Activated CD8-positive, alpha-beta memory T cell treated with anti-CD3 and anti-CD28 coated beads for 1 hour (primary cell): ENCODE measurements at places on chromosomes 7 and 10.

- DNase-seq, result no peak
These were observed 59.1 kb downstream of the CNTNAP2 start for GRCh38 chr7:146175716-146176115.

- DNase-seq, result no peak
These were observed 65.2 kb upstream of the CHST15 start for GRCh38 chr10:124158592-124158991.

DNA sequence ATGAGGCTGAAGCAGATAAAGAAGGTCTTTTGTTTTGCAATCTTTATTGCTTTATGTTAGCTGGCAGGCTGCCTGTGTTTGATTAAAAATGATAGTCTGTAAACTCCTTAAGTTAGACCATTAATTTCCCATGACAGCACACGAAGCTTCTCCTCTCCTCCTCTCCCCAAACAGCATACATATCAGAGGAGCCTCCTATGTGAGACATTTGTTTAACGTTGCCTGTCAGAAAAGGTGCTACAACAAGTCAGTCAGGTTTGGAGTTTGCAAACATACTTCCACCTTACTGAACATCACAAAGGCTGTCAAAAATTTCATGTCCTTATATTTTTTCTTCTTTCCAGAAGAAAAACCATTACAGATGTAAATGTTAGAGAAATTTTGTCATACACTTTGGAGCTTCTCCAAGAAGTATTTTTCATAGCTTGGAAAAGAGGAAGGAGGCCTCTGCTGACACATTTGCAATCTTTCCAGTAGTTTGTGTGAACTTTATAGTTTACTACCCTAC, 393.1 kb downstream of the EXOC4 start:
- no peak for DNase-seq

GRCh38 chr10:64265961-64266360, 744.8 kb downstream of the REEP3 start:
- no peak for DNase-seq

DNA sequence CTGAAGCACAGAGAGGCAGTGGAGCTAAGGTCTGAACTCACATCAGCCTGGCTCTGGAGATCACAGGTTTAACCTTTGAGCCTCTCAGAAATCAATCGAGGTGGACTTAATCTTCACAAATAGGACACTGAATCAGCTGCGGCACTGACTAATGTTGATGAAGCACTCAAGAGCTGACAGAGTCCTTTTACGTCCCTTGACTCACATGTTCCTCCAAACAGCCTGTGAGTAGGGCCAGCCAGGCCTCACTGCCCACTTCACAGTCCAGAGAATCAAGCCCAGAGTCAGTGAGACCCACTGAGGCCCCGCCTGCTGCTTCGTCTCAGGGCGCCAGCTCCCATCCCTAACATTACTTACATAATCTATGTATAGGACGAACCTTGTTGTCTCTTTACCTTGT, 63.1 kb downstream of the TNS3 start:
- no peak for DNase-seq

GRCh38 chr10:44477046-44477425, 92.1 kb upstream of the CXCL12 start:
- no peak for DNase-seq

DNA sequence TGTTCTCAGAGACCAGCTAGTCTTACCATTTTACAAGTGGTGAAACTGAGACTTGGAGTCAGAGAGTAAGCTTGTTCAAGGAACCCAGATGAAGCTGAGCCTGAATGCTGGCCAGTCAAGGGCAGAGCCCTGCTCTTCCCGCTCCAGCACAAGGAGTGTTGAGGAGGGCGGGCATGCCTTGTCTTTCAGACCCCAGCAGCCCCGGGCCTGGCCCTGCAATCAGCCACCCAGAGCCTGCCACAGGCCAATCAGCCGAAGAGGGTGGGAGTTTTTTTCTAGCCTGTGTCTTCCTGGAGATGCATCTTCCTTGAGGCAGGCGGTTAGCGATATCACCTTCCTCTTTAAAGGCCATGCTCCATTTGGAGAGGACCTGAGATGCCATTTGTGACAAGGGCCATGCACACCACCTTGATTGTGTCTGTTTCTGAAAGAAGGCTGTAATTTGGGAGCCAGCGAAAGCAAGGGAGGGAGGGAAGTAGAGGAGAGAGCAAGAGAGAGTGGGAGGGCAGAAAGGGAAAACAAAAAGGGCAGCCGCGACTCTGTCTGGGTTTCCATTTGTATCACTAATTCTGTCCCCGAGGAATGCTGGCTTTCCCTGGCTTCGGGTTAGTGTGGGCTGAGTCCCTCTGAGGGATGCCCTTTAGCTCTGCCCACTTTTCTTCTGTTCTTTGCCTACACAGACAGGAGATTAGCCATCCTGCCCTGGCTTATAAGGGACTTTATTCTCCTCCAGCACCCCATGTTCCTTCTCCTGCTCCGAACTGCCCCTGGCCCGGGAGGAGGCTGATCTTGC, 8.0 kb downstream of the CDH23 start:
- DNase-seq, result no peak

DNA sequence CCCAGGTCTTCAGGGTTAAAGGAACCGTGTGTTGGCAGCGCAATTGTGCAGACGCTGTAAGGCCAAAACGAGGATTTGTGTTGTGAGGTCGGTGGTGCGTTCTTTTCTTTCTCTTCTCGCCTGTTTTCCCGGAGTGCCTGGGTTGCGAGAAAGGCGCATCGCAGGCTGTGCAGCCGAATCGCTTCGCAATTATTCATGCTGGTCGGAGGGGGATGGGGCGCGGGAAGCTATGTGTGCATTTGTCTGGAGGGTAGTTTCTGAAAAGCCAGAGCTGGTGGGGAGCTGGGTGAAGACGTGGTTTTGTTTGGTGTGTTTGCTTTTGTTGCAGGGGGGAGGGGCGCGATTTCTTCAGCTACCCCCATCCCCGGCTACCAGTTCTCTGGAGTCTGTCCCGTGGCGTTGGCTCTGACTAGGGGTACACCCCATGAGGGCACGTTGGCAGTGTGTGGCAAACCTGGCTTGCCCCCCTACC, 2.1 kb downstream of the MXI1 start:
- no peak for DNase-seq

- no peak for DNase-seq
These were observed 28.1 kb upstream of the FAM20C start for GRCh38 chr7:163971-164881.

- no peak for DNase-seq
These were observed 427.4 kb downstream of the SH2D4B start for GRCh38 chr10:80964955-80965614.

DNA sequence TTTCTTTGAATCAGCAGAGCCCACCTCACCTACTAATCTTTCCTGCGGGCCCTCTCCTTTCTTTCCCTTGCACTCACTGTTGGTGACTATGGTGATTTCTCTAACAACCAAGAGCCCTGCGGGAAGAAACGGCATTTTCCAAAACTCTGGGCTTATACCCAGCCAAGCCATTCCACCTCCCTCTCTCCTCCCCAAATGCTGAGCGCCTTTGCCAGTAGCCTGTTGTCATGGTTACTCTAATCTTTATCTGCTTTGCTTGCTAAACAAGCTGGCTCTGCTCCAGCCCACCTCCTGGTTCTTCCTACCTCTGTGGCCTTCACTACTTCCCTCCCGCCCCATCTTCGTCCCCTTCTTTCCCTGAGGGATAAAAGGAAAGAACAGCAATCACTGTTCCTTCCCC, 86.7 kb downstream of the DGKI start:
- no peak for DNase-seq

DNA sequence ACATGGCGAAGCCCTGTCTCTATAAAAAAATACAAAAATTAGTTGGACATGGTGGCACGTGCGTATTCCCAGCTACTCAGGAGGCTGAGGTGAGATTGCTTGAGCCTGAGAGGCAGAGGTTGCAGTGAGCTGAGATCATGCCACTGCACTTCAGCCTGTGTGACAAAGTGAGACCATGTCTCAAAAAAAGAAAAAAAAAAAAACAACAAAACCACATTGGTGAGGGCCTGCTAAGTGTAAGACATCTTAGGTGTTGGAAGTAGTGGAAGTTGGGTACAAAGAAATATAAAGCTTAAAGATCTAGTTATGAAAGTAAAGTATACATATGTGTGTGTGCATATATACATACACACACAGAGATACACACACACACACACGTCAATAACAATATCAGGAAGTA, 228.0 kb downstream of the EXOC4 start:
- no peak for DNase-seq

DNA sequence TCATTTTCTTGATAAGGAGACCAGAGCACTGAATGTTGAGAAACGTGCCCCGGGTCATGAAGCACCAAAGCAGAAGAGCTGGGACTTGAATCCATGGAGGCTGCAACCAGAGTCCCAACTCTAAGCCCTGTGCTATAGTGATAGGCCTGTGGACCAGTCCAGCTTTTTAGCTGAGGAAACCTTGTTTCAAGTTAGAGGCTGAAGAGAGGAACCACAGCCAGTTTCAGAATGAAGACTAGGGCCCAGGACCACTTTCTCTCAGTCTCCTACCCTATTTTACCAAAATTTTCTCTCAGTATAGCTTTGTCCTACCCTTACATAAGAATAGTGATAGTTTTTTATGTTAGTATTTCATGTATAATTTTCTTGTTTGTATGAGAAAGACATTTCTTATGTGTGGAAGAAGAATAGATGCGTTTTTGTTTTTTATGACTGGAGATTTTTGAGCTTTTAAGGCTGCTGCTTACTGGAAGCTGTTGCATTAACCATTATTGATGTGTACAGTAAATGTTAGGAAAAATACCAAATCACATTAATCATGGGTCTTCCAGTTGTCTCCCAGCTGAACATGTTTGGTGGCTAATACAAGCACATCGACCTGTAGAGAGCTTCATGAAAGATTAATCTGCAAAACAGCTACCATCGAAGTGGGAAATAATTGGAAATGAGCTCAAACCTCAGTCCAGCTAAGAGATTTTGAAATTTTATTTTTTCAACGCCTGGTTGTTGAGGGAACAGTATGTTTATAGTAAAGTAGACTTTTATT, 45.0 kb upstream of the CSTF2T start:
- DNase-seq, result no peak

DNA sequence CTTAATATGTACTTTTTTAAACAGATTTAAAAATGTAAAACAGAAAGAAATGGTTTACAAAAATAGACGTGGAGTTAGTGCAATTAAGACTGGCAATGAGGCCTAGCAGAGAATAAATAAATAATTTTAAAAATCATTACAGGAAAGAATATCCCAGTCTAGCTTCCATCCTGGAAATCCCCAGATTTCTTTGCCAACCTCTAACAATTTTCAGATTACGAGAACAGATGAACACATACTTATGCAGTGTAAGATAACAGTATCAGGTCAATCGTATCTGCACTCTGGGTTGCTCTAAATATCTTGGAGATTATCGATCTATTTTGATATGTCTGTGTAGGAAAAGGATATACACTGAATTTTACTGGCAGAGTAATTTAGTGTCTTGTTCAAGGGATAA, 210.5 kb downstream of the SEMA3A start:
- DNase-seq, result no peak

- no peak for DNase-seq
These were observed 6.3 kb upstream of the MYO1G start for GRCh38 chr7:44985033-44985695.

DNA sequence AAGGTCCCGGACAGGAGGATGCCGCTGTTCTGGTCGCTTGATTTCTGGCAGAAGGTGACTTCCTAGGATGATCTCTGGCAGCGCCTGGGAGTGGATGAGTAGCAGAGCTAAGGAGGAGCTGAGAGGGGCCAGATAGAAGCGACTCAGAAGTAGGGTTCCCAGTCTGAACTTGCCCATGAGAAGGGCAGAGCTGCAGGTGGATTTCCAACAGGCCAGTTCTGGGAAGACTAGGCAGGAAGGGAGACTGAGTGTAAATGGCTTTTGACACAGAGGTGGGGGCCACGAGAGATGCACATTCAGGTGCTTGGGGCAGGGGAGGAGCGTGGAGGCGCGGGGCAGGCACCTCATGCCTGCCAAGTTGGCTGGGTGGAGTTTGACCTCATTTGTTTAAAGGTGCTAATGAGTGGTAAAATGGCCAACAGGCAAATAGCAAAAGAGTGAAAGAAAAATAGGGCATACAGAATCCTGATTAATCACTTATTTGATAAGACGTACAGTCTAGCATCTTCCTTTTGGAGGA, 58.8 kb downstream of the SHH start:
- no peak for DNase-seq

DNA sequence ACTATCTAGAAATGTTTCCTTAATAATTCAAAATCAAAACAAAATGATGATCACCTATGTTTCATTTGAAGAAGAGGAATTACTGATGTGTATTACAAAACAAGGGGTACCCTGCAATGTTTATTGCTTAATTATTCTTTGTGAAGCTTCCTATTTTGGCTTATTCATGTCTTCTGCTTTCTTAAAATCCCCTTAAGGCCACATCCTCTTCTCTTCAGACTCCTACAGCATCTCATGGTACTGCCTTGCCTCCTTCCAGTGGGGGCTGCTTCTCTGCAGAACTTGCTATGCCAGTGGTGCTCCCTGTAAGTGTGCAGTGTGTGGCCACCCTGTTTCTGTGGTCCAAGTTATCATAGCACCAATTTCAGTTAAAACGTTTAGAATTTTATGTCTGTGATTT, 35.0 kb downstream of the CCDC146 start:
- no peak for DNase-seq

- no peak for DNase-seq
These were observed 294.8 kb downstream of the SNX13 start for GRCh38 chr7:17645500-17645899.

DNA sequence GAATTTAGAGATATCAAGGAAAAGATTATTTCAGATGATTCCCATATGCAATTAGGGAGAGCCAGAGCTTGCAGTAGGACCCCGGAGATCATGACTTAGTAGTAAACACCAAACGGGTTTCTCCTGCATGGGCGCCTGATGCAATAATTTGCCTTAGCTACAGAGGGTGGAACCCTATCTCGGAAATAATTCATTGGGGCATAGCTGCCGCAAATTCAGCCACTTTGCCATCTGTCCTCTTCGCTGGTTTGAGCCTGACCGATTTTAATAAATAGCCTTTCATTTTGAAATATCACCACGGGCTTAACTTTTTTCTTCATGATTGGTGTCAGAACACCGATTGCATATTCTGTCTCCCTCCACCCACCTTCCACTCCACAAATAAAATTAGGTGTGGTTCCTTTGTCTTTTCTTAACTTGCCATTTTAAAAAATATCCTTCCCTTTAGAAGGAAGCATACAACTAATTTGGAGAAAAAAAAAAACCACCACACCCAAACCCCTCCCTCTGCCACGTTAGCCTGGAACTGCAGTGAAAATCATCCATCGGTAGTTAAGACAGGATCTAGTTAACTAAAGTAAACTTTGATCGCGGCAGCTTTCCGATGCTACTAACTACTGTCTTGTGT, 1.4 kb downstream of the GARS1 start:
- DNase-seq, result no peak

DNA sequence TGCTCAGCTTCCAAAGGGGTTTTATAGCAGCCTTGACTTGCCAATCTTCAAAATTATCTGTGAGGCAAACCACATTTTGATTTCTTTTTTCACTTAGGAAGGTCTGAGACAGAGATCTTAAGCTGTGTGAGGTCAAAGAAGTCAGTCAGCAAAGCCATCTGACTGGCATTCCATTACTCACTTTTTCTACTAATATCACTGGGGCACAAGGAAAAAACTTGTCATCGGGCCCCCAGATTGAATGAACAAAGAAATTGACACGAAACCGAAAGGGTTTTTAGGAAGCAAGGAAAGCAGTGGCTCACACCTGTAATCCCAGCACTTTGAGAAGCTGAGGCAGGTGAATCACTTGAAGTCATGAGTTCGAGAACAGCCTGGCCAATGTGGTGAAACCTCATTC, 78.5 kb upstream of the FRMD4A start:
- no peak for DNase-seq

GRCh38 chr7:152054367-152055230, 29.1 kb downstream of the GALNT11 start:
- DNase-seq, result no peak

- DNase-seq, result no peak
These were observed 66.4 kb downstream of the ASAH2B start for GRCh38 chr10:50805981-50806622.

GRCh38 chr10:17599089-17599488, 18.1 kb downstream of the HACD1 start:
- no peak for DNase-seq
